ENCODE measurements at places on chromosomes 5 and 9. TPM values are rescaled to one million over a fixed set of nuclear protein-coding genes. Genes with fewer than 3 reads are reported as not detected.

Gene FBXW2
- 31.0 TPM for total RNA-seq

Gene LCN12
- 0.37 TPM for total RNA-seq

Gene IL4
- total RNA-seq = not detected

Gene ZNF483
- 1.3 TPM for total RNA-seq

Gene PIP5K1B
- 0.06 TPM for total RNA-seq

Gene SLC25A2
- total RNA-seq = 0.31 TPM

Gene GRAMD2B
- 17.3 TPM for total RNA-seq

Gene SARDH
- 7.4 TPM for total RNA-seq

Gene PAX5
- not detected for total RNA-seq

Gene MATR3
- total RNA-seq = 265 TPM

Gene TIMD4
- not detected for total RNA-seq

Gene PCDHGA11
- 11.0 TPM for total RNA-seq

Gene NR2F1-AS1
- 9.8 TPM for total RNA-seq

Gene SCGB3A2
- total RNA-seq = not detected

Gene GNA14
- 4.4 TPM for total RNA-seq

Gene CARTPT
- not detected for total RNA-seq

Gene GMCL2
- total RNA-seq = not detected

Gene GRXCR2
- total RNA-seq = not detected

Gene LRRTM2
- 0.13 TPM for total RNA-seq

Gene PPP3R2
- not detected for total RNA-seq

Gene LECT2
- not detected for total RNA-seq

Gene PTGDS
- 21.8 TPM for total RNA-seq

Gene PRRC2B
- total RNA-seq = 30.5 TPM

Gene KLHL3
- 4.6 TPM for total RNA-seq

Gene SLCO4C1
- total RNA-seq = not detected

Gene C5orf58
- total RNA-seq = not detected

Gene ACTBL2
- total RNA-seq = not detected

All from aortic smooth muscle cell (primary cell).